GM12865 (cell line): ENCODE measurements at places on chromosomes 1 and 21.
A peak's percentile ranks its signal among the peaks of the same experiment; 100 is the strongest.

DNA sequence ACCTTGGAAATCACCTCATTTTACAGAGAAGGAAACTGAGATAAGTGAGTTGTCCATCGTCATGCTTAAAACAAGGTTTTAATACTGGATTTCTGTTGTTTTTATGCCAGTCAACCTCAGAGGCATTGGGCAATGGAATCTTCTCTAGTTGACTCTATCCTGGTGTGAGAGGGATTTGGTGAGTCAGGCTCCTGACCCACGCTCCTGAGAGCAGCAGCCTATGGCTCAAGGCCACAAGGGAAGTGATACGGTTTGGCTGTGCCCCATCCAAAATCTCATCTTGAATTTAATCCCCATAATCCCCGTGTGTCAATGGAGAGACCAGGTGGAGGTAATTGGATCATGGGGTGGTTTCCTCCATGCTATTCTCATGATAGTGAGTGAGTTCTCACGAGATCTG lies 90.1 kb downstream of the TLR5 start:
- DNase-seq: no peak

DNA sequence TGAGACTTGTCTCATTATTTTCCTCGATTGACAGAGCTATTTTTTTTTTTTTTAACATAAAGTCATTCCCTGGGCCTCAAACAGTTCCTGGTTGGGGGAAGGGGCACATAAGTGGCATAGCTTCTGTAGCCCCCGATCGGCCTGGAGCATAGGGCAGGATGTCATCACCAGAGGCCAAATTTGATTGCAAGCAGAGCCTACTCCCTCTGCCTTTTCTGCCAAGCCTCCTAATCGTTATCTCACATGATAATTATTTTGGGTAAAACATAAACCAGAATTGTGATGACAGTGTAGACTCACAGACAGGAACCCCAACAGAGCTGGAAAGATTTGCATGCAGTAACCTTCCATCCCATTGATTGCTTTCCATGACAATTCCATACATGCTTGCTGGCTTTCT lies 404.8 kb downstream of the PCP4 start:
- DNase-seq: no peak

DNA sequence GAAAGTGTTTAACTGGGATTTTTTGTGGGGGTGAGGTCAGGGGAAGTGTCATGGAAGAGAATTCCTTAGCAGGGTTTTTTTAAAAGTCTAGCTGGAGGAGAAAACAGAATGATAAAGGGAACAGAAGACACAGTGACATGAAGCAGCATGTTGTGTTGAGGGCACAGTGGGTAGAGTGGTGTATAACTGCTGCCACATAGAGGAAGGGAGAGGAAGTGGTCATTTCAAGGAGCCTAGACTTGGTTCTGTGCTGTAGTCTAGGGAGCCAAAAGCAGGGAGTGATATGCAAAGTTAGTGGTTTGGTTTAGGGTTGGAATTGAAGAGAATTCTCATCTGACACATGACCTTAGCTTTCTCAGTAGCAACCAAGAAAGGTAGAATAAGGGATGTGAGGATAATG lies 10.2 kb downstream of the EEIG2 start:
- peak; percentile 54 for DNase-seq

GRCh38 chr1:69201716-69202115 lies 366.0 kb upstream of the LRRC7 start:
- no peak for DNase-seq

DNA sequence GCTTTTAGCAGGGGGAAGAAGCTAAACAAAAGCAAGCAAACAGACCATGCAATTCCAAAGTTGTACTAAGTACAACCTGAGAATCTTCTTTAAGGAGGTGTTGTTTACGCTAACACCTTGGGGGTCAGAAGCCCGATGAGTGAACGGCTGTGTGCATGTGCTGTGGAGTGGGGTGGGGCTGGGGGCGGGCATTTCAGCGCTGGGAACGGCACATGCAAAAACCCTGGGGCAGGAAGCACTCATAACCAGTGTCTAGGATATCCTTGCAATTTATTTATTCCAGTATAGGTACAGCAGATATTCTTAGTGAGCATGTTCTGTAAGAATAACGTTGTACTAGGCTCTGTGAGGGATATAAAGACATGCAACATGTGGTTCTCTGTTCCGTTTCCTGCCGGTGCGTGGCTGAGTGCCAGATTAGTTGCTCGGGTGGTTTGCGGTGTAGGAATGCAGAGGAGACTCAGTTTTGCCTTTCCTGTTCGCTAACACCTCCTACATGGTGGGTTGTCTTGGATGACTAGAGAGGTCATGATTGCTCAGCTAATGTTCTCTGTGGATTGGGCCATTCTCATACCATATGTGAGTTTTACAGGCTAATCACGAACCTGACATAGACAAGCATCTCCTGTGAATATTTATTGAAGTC lies 3.7 kb downstream of the FASLG start:
- peak; percentile 73 for DNase-seq

- no peak for DNase-seq
Observed at GRCh38 chr1:47655521-47656300, 217.9 kb downstream of the FOXD2 start.

DNA sequence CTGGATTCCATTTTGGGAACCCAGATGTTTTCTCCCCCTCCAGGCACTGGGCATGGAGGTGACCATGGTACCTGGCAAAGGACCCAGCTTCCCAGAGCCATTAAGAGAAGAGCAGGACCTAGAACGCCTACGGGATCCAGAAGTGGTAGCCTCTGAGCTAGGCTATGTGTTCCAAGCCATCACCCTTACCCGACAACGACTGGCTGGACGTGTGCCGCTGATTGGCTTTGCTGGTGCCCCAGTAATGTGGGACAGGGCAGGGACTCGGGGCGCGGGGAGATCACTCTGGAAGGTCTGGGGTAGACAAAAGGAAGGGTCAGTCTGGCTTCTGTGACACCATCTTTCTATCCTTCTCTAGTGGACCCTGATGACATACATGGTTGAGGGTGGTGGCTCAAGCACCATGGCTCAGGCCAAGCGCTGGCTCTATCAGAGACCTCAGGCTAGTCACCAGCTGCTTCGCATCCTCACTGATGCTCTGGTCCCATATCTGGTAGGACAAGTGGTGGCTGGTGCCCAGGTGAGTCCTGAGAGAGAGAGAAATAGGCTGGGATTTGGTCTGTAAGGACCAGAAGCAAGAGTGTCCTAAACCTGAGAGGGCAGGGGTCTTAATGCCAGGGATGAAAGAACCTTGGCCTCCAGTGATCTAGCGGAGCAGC lies 1.6 kb downstream of the UROD start:
- DNase-seq: no peak

DNA sequence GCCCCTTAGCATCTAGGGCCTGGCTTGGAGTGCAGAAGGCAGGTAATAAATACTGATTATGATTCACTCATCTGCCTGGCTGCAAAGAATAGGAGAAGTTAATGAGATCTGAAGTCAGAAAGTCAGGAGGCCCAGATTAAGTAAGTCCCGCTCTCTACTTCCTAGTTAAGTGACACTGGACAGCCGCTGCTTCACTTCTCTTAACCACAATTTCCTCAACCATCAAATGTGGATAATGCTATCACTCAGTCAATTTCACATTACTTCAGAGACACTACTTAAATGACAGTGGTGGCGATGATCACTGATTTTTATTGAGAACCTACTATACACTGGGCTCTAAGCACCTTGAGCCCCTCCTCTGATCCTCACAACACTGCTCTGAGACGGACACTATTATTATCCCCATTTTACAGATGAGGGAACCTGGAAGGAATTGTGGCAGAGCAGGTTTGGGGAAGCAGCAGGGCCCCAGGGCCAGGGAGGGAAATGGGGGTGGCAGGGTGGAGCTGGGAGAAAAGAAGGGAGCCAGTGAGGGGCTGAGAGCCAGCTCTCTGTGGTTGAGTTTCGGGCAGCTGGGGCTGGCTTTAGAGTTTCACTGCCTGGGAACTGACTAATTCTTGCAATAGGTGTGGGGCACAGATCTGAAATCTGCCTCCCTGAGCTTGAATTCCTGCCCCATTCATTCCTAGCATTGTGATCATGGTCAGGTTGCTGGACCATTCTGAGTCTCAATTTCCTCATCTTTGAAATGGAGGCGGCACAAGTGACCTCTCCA lies 2.4 kb upstream of the E2F2 start:
- peak; percentile 78 for DNase-seq

DNA sequence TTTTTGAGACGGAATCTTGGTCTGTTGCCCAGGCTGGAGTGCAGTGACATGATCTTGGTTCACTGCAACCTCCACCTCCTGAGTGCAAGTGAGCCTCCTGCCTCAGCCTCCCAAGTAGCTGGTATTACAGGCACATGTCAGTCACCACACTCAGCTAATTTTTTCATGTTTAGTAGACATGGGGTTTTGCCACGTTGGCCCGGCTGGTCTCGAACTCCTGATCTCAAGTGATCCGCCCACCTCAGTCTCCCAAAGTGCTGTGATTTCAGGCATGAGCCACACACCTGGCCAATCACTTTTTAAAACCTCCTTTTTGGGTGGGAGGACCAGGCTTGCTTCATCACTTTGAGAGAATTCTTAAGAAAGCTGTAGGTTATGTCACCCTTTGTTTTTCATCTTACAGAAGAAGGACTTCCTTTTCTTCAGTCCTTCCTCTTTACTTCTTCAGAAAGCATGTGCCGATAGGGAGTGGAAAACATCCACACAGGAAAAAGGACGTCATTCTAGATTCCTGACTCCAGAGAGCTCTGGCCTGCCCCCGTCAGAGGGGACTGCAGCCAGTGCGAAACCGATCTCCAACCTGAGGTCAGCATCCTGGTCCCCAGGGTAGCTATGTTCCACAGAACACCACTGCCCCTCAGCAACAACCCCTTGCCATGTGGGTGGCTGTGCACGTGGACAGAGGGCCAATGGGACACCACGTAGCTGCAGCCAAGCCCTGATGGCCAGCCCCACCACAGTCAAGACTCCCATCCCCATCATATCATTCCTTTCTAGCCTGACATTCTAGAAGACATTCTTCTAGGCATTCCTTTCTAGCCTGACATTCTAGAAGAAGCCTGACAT lies 21.9 kb downstream of the NCF2 start:
- DNase-seq: no peak

GRCh38 chr1:66210635-66211244 lies 323.2 kb upstream of the SGIP1 start:
- DNase-seq: no peak

DNA sequence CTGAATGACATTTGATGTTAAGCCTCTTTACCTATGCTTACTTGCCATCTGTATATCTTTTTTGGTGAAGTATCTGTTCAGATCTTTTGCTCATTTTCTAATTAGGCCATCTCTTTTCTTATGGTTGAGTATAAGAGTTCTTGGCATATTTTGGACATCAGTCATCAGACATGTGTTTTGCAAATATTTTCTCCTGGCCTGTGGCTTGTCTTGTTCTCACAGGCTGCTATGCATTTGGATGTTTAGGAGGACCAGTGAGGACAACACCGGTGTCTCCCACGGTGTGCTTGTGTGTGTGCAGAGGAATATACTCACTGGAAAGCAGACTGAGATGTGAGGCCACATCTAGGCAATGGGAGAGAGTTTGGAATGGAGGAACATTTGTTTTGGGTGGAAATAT lies 87.1 kb upstream of the LYST start:
- DNase-seq: no peak

- no peak for DNase-seq
Observed at GRCh38 chr1:98321191-98321590, 340.3 kb upstream of the SNX7 start.

GRCh38 chr1:179296356-179297104 lies 2.9 kb downstream of the SOAT1 start:
- DNase-seq: no peak

DNA sequence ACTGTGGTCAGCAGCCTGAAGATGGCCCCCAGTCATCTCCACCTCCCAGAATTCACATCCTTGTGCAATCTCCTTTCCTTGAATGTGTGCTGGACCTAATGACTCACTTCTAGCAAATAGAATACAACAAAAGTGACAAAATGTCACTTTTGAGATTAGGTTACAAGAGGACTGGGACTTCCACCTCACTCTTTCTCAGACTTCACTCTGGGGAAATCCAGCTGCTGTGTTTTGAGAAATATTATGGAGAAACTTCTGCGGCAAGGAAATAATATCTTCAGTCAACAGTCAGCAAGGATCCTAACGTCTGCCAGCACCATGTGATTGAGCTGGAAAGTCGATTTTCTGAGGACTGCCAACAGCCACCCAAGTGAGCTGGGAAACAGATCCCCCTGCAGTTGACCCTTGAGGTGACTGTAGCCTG lies 70.5 kb upstream of the GADD45A start:
- no peak for DNase-seq

DNA sequence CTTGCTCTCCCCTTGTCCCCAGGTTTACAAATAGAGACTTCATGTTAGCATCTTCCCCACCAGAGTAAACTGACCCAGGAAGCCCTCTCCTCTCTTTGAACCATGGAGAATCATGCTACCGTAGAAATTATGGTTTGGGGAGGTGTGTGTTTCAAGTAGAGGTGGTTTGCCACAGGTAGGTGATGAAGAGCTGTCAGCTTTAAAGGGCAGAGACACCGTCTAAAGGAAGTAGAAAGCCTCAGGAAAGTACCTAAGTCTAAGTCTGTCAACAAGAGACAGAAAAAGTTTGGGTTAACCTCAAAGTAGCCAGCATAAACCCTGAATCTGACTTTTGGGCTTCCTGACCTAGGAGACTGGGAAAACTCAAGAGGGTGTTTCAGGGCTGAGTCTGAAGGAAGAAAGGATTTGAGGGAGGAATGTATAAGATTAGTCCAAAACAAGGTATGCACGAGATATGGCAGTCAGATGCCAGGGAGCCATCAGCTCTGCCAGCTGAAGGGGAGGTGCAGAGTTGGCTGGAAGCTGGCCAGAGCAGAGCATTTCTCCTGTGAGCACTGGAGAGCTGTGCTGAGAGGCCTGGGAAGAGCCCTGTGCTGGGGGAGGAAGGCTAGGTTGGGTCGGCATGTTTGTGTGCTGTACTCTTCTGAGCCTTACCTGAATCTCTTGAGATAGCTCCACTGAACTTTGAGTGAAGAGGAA lies 14.3 kb downstream of the ADAMTSL4 start:
- DNase-seq: peak; percentile 91

GRCh38 chr1:52296345-52296744 lies 69.7 kb downstream of the CC2D1B start:
- peak; percentile 51 for DNase-seq

- DNase-seq: peak; percentile 71
Observed at GRCh38 chr1:39205102-39205780, 746 bp downstream of the MACF1 start.

- DNase-seq: no peak
Observed at GRCh38 chr1:188652678-188653077, 1823.9 kb downstream of the PLA2G4A start.

GRCh38 chr21:15121655-15122120 lies 56.9 kb upstream of the NRIP1 start:
- DNase-seq: no peak

- DNase-seq: no peak
Observed at GRCh38 chr1:3251099-3251806, 182.2 kb downstream of the PRDM16 start.

- DNase-seq: no peak
Observed at GRCh38 chr1:8551613-8552489, 233.9 kb downstream of the SLC45A1 start.
